ENCODE measurements at places on chromosomes 13 and 19. TPM values are rescaled to one million over a fixed set of nuclear protein-coding genes. Genes with fewer than 3 reads are reported as not detected.

Gene MAP1S
- 54.7 TPM for total RNA-seq

DNA sequence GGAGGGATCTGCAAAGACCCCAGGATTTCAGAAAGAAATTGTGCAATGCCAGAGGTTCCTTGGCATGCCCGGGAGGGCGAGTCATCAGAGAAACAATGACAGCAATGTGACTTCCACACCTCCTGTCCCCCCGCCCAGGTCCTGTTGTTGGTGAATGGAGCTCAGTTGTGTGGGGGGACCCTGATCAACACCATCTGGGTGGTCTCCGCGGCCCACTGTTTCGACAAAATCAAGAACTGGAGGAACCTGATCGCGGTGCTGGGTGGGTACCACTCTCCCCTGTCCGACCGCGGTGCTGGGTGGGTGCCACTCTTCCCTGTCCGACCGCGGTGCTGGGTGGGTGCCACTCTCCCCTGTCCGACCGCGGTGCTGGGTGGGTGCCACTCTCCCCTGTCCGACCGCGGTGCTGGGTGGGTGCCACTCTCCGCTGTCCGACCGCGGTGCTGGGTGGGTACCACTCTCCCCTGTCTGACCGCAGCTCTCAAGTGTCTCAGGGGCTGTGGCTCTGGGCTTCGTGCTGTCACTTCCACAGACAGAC, 5.2 kb upstream of the F10 start:
- no peak for DNase-seq

DNA sequence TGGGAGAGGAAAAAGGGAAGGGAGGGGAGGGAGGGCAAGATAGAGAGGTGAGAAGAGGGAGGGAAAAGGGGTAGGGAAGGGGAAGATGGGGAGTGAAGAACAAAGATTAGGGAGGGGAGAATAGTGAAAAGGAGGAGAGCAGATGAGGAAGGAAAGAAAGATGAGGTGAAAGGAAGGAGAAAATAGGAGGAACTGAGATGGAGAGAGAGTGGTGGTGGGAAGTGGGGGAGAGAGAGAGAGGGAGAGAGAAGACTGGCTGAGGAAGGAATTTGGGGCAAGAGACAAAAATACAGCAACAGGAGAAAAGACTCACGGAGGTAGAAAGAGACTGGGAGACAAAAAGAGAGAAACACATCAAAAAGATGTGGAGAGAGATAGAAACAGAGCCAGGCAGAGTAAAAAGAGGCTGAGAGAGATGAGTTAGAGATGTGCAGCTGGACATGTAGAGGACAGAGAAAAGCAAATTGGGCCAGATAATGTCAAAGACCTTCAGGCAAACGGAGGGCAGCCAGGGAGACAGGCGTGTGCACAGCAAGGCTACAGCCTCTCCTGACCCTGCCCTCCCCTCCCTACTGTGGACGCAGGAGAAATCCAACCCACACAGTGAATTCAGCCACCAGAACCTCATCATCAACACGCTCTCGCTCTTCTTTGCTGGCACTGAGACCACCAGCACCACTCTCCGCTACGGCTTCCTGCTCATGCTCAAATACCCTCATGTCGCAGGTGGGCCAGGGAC, 49.4 kb upstream of the CYP2B6 start:
- no peak for DNase-seq

Gene KANK3
- 3.6 TPM for total RNA-seq

DNA sequence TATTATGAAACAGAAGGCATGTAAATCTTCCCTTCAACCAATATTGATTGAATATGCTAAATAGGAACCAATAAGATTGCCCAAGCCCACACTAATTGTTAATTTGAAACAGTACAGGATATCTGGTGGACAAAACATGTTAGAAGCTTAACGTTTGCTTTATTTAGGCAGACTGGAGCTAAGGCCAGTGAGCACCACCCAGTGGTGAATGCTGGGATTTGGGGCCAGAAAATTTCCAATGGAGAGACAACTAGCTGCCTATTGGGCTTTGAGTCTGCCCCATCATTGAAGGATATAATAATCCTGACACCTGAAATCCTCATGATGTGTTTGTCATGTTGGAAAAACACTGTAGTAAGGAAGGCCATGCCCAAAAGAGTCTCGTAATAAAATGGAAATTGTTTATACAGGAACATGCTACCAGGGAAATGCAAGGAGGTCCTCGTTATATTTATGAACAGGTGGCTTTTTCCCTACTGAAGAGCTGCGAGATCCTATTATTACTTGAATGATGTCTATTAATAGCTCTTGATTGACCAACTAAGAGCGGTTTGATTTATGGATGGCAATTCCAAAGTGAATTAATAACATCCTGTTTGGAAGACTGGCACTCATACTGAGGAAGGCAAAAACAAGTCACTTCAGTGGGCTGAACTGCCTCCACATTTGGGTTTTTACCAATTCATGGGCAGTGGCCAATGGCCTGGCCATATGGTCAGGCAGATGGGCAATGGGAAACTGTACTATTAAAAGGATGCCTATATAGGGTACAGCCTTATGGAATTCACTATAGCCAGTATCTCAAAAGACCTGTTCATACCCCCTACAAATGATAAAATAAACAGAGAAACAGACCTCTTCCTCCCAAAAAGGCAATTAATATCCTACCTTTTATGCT, 8.7 kb downstream of the SIGLECL1 start:
- peak; percentile 70 for DNase-seq

DNA sequence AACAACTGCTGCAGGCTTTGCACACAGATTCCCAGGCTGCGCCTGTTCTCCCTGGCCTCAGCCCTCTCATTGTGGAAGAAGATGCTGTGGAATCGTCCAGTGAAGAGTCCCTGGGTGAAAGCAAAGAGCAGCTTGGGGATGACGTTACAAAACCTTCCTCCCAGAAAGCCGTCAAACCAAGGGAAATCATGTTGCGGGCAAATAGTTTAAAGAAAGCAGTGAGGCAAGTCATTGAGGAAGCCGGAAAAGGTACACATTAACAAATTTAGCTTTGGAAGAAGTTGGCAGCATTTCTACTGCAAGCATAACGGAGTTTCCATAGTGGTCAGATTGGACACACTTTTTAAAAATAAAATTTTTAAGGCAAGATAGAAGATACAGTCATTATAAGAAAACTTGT, 82.9 kb upstream of the AKAP11 start:
- DNase-seq, result no peak

DNA sequence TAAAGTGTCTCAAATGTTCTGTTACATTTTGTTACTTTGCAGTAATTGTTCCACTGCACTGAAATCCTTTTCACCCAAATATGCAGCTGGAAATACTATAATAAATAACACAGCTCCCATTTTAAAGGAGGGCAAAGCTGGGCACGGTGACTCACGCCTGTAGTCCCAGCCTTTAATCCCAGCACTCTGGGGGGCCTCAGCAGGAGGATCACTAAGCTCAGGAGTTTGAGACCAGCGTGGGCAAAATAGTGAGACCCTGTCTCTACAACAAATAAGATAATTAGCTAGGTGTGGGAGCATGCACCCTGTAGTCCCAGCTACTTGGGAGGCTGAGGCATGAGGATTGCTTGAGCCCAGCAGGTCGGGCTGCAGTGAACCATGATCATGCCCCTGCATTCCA, 7.5 kb upstream of the UBAC2 start:
- DNase-seq, result no peak

- no peak for DNase-seq
These were observed 10.2 kb upstream of the KPTN start for GRCh38 chr19:47494211-47494547.

Gene IGFL3
- total RNA-seq, result not detected

Gene SAMD4B
- total RNA-seq, result 35.5 TPM

Gene WDR87
- total RNA-seq, result not detected

DNA sequence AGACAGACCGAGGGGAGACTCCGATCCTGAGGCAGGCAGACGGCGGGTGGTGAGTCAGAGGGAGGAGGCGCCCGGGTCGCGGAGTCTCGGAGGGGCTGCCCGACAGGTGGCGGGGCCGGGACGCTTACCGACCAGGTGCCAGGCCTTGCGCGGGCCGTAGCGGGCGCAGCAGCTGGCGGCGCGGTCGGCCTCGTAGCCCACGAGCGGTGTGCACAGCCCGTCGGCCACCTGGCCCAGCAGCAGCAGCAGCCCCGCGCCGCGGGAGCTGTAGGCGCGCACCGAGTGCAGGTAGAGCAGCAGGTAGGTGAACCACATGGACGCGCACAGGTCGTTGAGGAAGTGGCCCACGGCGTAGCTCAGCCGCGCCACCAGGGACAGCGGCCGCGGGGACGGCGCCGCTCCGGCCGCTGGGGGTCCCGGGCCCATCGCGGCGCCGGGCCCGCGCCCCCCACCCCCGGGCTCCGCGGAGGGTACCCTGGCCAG, 367 bp downstream of the MFSD12 start:
- peak; percentile 80 for DNase-seq

GRCh38 chr13:20738616-20739015, 35.1 kb downstream of the IL17D start:
- no peak for DNase-seq

DNA sequence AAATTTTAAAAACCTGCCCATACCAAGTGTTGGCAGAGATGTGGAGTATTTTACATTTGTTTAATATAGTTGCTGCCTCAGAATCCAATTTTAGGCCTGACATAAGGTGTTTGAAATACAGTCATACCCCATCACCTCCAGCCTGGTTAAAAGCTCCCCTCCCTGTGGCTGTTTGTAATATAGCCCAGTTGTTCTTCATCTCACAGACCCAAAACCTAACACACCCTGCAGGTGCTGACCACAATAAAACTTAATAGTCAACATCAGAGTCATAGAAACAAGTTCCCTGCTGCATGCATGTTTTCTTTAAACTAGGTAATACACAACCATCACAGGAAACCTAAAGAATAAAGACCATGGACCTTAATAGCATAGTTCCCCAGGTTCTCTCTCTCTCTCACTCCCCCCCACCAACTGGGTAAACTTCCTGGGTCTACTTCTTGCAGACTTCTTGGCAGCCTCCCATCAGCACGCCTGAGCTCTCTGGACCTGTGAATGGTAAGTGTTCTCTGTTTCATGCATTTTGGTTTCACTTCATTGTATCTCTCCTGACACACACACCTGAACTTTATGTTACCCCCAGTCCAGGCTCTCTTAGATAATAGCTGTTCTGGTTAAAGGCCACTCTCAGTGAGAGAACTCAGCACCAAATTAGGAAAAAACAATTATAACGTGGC, 1369.9 kb downstream of the EFNB2 start:
- no peak for DNase-seq

DNA sequence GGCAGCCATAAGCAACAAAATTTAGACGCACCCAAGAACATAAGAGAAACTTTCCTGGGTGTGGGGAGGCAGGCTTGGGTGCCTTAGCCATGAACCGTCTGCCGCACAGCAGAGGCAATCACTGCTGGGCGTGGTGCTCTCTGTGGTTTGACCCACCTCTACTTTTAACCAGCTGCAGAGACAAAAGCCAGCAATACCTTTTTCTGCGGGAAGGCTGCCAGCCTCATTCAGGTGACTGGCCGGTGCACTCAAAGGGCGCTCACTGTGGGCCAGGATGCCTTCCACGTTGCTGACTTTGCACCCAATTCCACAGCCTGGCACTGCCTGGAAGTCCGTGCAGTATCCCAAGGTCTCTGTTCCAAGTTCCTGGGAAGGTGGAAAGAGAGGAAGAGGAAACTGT, 69.1 kb downstream of the ATP7B start:
- no peak for DNase-seq

GRCh38 chr19:19321141-19321577, 530 bp downstream of the MAU2 start:
- DNase-seq, result peak; percentile 31

DNA sequence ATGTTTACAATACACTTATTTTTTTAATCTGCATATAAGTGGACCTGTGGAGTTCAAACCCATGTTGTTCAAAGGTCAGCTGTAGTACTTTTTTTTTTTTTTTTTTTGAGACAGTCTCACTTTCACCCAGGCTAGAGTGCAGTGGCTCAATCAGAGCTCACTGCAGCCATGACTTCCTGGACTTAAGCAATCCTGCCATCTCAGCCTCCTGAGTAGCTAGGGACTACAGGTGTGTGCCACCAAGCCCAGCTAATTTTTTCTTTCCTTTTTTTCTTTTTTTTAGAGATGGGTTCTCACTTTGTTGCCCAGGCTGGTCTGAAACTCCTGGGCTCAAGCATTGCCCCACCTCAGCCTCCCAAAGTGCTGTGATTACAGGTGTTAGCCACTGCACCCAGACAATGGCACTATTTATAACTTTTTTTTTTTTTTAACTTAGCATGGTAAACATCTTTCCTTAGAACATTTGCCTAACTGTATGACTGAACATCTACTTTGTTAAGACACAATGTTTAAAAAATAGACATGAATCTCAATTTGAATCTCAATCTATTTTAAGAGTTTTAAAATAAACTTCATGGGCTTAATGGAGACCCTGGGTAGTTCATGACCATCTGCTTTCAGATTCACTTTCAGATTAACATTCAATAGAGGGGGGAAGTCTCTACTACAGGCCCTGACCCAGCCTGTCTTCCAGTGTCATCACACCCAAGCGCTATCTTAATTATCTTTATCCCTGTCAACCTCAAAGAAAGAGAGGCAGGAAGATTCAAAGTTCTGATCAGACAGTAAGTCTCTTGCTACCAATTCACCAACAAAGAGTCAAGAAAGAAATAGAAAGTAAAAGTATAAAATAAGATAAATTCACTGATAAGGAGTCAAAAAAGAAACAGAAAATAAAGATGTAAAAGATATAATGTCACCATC, 97.7 kb upstream of the DOCK9 start:
- DNase-seq, result no peak

GRCh38 chr13:34107806-34108205, 289.9 kb downstream of the RFC3 start:
- no peak for DNase-seq

Gene ONECUT3
- total RNA-seq, result not detected

DNA sequence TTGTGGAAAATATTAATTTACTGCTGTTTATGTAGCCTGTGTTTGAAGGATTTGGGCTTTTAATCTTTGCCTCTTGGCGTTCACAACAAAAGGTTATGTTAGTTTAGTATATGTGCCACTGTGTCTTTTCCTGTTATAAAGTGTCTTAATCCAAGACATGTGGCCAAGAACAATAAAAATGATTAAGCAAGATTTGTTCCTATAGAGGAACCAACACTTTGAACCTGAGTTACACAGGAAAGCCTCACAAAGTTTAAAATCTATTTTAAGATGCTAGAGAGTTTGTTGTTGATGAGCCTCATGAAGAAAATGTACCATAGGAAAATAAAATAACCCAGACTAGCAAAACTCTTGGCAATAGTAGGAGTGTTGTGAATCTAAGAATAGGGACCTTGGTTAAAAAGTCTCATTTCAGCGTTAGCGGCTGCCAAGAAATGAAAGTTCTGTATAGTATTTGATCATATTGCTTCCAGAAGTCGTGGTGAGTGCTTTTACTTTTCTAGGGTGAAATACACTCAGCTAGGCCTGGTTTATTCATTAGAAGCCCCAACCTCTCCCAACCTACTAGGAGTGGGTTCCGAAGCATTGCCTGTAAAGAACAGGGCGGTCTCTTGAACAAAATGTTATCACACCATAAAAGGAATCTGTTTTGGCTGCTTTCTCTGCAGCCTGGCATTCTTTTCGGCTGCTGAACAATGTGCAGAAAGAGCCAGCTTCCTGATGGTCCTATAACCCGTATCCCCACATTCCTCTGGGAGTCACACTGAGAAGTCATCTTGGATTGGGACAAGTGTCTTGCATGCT, 102.6 kb downstream of the LRCH1 start:
- DNase-seq, result no peak

Gene SYNGR4
- 0.38 TPM for total RNA-seq

GRCh38 chr13:100097821-100098220, 8.9 kb downstream of the PCCA start:
- no peak for DNase-seq
